ENCODE measurements at places on chromosomes 2 and 18.
A peak's percentile ranks its signal among the peaks of the same experiment; 100 is the strongest.

DNA sequence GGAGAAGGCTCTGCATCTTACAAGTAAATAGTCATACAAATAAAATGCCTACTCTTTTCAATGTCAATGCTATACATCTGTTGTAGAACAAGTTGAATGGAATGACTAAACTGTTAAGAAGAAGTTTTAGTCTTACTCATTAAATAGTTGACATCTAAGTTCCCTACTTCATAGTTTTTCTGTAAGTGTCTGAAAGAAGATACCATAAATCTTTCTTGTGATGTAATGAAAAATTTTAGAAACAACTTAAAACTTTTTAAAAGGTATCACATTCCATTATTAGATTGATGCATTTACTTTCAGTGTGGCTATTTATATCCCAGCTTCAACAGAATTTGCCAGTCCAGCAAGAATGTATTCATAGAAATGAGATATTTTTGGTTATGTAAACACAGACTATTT, 185.2 kb upstream of the EPC2 start:
- DNase-seq, result no peak

DNA sequence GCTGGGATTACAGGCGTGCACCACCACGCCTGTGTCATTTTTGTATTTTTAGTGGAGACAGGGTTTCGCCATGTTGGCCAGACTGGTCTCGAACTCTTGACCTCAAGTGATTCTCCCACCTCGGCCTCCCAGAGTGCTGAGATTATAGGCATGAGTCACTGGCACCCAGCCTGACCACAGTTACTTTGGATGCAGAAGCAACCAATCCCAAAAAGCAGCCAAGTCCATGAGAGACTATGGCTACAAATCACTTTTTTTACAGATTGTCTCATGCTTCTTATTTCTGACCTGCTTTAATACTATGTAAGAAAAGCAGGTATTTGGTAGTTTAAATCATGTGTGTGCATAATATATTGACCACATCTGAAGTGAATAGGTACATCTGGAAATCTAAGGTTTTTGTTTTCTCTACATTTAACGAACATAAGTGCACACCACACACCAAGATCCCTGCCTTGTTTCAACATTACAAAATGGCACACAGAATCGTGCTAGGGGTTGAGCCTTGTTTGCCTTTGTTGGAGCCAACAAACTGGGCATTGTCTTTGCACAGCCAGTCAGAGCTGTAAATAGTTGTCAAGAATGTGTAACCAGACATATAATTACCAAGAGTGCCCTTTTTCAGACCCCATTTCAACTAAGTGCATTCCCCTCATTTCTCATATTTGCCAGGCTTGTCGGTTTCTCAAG, 18.3 kb upstream of the MAP4K4 start:
- no peak for DNase-seq

GRCh38 chr2:223877721-223878410, 40.5 kb upstream of the AP1S3 start:
- DNase-seq, result no peak

- no peak for DNase-seq
These were observed 304.2 kb downstream of the CYP26B1 start for GRCh38 chr2:71843391-71843850.

DNA sequence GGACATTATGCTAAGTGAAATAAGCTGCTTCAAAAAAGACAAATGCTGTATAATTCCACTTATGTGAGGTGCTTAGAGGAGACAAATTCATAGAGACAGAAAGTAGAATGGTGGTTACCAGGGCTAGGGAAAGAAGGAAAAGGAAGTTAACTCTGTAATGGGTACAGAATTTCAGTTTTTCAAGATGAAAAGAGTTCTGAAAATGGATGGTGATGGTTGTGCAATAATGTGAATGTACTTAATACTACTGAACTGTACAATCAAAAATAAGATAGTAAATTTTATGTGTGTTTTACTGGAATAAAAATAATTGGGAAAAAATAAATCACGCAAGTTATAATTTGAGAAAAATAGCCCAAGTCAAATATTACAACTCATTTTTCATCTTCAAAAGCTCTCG, 27.5 kb downstream of the ARHGAP25 start:
- DNase-seq, result no peak

DNA sequence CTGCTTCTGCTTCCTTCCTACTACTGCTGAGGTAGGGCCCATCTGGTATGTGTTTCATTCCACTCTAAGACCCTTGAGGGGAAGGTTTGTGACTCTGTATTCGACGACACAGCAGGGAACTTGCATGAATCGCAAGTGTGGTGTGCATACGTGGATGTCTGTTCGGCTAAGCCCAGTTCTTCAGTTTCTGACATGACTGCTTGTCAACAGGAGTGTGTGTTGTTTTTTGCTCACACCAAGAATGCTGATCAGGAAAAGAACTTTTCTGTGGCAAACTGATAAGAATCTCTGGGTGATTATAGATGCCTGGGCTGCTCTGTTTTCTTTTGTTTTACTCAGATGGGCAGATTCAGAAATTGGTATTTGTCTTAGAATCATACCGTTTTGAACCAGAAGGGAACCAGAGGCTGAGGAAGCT, 22.0 kb downstream of the TNFRSF11A start:
- no peak for DNase-seq

DNA sequence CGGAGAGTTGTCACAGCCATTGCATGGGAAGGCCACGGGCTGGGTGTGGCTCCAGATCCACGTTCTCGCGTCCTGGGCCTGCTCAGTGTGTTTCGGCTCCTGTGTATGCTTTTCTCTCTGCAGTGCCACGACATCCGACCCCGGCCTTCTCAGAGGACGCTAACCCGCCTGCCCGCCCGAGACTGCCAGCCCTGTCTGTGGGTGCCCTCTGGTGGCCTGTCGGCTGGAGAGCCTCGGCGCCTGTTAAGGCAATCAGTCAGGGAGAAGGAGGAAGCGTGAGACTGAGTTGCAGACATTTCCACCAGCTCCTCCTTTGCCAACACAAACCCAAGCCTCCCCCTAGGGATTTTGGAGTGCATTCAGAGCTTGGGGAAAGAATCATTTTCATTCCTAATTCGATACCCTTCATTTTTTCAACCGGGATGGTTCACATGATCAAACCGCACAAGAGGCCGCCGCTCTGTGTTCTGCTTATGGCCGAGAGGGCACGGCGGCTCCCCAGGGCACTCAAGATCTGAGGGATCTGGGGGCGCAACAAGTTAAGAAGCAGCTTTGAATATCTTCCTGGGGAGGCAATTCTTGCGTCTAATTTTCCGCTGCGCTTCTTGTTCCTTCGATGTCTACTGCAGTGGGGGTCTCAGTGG, 37.5 kb upstream of the ZBTB7C start:
- peak; percentile 84 for DNase-seq

DNA sequence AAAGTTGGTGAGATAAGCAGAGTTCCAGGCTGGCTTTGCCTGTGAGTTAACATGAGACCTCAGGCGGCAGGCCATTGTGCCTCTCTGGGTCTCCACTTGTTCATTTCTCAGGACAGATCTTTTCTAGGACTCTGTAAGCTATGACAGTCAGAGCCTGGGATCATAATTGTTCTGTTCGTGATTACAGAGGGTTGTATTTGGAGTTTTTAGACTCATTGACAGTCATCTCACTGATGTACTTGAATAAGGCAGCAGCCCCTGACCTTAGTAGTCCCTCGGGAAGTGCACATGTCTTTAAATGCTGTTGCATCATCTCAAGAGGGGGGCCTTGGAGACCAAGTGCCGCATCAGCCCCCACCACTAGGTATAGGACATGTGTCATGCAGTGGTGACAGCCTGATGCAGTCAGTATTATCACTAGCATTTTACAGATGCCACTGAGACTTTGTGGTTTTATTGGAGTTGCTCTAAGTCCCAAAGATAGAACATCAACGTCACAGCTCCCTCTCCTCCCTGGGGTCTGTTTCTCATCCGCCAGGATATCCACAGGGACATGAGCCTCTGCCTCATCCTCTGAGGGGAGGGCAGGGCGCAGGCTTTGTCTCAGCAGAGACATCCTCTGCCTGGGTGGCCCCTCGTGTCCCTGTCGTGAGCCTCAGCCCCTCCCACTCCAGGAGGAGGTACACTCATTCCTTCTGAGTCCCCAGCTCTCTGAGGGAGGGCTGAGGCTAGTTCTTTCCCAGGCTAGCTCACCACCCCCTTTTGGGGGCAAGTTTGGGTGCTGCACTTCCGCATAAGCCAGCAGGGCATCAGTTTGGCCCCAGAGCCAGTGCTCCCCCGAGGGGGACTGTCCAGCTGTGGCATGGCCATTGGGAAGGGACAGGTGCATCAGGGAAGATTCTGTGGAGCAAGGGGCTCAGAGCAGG, 14.1 kb downstream of the GLI2 start:
- DNase-seq, result no peak

DNA sequence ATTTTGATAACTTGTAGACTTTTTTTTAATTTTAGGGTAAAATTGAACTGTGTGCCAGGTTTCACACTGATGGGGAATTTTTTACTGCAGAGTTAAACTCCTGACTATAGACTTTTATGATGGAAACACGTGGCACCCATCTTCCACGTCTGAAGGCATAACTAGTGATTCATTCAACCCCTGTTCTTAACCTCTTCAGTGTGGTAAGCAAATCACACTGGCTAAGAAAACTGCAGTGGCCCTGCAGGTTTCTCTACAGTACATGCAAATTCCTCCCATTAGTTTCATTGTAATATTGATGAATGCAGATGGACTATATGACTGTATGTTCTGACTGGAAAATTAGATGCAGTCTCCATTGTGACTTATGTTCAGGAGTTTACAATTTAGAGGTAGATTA, 47.2 kb downstream of the SMAD4 start:
- DNase-seq, result no peak

- DNase-seq, result no peak
These were observed 164.8 kb downstream of the PRKCE start for GRCh38 chr2:45816272-45816671.

DNA sequence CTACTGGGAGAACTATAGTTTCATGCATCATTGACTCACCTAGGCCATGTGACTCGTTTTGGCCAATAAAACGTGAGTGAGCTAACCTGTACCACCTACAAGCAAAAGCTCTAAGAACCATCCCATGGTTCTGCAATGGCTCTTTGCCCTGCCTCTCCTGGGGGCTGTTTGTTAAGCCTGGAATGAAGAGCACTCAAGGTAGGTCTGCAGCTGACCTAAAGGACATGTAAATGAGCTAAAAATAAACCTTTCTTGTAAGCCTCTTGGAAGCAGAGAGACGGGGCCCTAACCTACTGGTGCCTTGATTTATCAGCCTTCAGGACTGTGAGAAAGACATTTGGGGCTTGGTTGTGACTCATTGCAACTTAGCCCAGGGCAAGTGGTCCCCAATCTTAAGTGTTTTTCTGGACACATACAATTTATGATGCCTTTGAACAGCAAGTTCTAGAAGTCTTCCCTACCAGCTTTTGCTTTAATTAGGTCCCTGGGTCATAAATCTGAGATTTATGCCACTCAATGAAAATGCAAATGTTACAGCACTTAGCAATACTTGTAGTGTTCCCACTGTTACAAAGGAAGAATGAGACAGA, 107.4 kb downstream of the OSBPL6 start:
- no peak for DNase-seq

GRCh38 chr18:76521417-76522121, 26.5 kb upstream of the ZNF516 start:
- no peak for DNase-seq

DNA sequence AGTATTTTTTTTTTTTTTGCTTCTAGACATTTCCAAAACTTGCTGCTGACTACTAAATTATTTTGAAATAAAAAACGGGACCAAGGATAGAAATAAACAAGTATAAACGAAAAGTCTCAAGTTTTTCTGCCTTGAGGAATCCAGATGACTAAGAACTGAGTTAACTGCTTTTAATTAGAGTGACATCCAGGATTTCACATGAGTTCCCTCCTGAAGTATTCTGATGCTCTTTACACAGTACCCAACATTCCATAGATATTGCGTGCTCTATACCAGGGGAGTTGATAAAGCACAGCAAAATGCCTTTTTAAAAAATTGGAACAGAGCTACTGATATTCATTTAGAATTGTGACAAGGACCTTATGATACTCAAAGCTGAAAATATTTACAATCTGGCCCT, 618.0 kb downstream of the CCDC85A start:
- no peak for DNase-seq

GRCh38 chr2:127984551-127984950, 43.3 kb downstream of the SAP130 start:
- no peak for DNase-seq

DNA sequence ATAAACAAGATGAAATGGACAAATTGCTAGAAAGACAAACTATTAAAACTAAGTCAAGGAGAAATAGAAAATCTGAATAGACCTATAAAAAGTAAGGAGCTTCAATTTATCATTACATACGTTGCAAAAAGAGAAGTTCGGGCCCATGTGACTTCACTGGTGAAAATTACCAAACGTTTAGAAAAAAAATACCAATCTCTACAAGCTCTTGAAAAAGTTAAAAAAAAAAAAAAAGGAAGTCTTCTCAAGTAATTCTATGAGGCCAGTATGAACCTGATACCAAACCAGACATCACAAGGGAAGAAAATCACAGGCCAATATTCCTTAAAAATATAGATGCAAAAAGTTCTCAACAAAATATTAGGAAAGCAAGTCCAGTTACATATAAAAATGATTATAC, 20.2 kb upstream of the ACVR2A start:
- DNase-seq, result no peak

DNA sequence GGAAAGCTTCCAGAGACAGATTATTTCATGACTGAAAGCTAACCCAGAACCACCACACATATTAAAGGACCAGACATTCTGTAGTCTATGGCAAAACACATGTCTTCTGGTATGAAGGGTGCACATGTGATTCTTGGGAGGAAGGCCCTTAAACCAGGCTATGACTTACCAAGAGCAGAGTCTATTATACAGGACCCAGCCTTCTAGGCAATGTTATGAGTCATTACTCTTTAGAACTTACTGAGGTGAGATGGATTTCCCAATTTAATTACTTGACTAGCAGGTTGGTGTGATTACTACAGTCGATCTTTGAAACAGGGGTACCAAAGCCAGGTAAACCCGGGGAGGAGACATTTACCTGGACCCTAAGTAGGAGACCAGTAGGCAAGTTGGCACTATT, 350.8 kb downstream of the TRIB2 start:
- DNase-seq, result no peak

GRCh38 chr2:239179851-239180371, 220.9 kb downstream of the HDAC4 start:
- DNase-seq, result no peak

DNA sequence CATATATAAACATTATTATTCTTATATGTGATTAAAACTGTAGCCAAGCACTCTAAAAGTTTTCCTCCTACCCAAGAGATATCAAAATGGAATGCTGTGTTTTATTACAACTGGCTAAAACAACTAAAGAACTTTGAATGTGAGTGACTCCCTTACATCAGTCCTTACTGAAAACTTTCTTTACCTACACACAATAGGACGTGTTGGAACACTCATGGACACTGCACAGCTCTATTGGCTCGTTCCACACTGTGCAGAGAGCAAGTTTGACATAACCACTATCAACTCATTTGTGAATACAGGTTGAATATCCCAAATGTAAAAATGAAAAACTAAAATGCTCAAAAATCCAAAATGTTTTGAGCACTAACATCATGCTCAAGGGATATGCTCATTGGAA, 650.6 kb downstream of the SLC4A3 start:
- no peak for DNase-seq

Measured in NCI-H446 (cell line).